ENCODE measurements at places on chromosomes 4 and X.

GRCh38 chr4:178056996-178057395 lies 614.8 kb upstream of the AGA start:
- no peak for DNase-seq

- DNase-seq = no peak
These were observed 816.1 kb upstream of the IGFBP7 start for GRCh38 chr4:57926311-57926710.

- no peak for DNase-seq
These were observed 25.4 kb downstream of the CLCN5 start for GRCh38 chrX:49947781-49948180.

DNA sequence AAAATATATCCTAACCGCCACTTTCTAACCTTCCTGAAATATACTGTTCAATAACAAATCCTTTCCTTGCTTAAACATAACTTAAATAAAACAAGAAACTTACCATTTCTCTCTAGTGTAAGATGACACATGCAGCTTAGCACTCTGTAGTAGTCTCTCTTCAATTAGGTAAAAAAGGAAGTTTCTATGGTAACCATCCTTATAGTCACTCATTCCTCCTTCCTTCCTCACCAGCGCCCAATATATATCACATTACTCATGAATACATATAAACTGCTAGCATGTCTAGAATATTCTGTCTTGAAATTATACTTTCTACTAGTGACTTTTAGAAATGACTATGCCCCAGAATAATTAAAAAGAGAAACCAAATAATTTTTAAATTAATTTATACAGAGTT lies 112.2 kb downstream of the SNCA start:
- DNase-seq = no peak

DNA sequence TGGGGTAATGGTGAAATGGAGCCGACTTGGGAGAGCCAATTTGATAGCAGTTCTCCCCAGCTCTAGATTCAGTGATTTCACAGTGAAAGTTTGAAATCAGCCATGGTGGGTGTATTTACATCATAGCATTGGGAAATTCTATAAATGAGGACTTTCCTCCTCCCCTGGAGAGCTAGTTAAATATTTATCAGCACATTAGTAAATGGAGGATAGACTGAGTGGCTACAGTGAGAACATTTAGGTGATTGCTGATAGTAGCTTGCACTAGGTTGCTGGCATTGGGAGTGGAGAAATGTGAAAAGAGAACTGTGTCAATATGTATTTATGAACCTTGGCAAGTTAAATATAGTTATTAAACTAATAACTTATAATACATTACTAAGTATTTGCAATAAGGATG lies 347.3 kb downstream of the CCSER1 start:
- no peak for DNase-seq

DNA sequence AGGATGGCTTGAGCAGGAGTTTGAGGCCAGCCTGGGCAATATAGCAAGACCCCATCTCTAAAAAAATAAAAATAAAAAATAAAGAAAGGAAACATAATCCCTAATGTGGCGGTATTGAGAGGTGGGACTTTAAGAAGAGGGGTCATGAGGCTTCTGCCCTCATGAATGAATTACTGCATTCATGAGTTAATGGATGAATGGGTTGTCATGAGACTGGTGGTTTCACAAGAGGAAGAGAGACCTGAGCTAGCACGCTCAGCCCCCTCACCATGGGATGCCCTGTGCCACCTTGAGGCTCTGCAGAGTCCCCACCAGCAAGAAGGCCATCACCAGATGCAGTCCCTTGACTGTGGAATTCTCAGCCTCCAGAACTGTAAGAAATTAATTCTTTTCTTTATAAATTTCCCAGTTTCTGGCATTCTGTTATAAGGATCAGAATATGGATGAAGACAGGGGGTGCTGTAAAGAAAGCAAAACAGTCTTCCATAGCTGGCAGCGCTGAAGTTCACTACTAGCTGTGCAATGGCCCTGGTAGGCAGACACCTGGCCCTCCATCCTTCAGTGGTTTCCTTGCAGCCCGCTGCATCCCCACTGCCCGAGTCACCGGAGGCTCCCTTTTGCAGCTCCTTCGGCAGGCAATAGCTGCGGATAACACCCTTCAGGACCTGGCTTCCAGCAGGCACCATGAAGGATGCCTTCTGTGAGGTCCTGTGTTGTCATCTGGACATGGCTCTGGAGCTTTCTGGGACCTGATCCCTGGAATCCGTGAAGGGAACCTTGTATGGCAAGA lies 44.8 kb upstream of the NSG1 start:
- no peak for DNase-seq

DNA sequence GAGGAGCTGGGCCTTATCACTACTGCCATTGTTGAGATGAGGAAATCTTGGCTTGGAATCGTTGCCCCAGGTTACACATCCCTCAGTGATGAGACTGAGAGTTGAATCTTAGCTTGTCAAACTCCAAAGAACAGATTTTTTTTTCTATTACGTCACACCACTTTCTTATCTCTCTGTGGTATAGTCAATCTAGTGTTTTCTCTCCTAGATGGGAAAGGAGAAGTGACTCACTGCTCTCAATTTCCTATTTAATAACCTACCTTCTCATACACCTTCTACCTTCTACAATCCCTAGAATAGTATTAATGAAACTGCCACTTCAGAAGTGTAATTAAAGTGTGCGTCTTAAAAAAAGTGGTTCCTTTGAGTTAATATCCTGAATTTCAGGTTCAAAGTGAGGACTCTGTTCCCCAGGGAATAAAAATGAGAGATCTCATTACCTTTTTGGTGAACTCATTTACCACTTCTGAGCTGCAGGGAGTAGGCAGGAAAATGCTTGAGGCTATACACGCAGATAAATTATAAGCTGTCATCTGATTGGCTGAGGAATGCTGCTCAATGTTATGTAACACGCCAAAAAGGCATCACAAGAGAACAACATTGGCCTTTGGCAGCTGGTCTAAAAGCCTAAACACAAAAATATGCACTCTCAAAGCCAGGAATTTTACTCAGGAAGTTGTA lies 59.3 kb downstream of the MAD2L1 start:
- DNase-seq = peak; percentile 62

DNA sequence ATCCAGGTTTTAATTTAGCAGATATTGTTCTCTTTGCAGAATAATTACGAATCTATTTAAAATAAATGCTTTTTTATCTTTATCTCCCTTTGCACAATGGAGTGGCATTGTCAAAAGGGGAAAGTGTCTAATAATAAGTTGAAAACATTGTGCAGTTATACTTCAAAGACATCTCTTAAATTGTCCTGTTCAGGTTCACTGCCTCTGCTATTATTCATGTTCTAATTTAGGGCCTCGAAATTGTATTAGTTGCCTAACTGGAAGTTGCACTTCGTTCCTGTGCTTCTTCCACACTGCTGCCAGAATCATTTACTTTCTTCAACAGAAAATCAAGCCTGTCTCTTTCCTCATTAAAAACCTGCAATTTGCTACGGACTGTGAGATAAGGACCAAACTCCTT lies 150.5 kb upstream of the SPRY1 start:
- DNase-seq = no peak

GRCh38 chr4:48360285-48361011 lies 19.1 kb downstream of the SLAIN2 start:
- no peak for DNase-seq

- DNase-seq = no peak
These were observed 408.4 kb upstream of the EMCN start for GRCh38 chr4:100926039-100926717.

DNA sequence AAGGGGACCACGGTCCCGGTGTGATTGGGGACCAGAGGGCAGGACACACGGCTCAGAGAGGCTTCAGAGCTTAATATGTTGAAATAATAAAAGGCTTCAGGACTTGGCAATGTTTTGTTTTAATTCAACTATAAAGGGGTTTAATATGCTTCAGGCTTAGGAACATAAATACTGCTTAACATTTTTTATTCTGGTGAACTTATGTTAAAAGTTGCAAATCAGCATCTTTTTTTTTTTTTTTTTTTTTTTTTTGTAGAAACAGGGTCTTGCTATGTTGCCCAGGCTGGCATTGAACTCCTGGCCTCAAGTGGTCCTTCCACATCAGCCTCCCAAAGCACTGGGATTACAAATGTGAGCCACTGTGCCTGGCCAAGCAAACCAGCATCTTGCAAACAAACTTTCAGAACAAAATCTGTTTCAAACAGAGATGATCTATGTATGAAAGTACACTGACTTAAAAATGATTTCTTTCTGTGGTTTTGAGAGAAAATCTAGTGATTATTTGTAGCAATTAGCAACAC lies 37.7 kb downstream of the RHOH start:
- DNase-seq = no peak

- no peak for DNase-seq
These were observed 142.5 kb downstream of the PPARGC1A start for GRCh38 chr4:23747281-23747735.

DNA sequence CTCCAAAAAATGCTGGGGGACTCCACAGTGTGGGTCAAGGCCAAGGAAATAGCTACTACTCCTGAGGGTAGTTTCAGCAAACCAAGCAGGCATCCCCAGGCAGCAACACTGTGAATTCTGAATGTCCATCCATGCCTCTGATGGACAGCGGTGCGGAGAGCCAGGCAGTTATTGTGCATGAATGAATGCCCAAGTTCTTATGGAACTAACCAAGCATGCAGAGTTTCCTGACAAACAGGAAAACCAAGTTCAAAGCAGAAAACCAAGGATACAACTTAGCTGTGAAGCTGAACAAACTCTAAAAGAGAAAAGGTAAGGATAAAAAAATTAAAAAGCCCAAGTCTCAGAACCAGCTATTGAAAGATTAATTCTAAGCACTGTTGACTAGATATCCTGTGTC lies 642.6 kb upstream of the HS3ST1 start:
- DNase-seq = no peak

DNA sequence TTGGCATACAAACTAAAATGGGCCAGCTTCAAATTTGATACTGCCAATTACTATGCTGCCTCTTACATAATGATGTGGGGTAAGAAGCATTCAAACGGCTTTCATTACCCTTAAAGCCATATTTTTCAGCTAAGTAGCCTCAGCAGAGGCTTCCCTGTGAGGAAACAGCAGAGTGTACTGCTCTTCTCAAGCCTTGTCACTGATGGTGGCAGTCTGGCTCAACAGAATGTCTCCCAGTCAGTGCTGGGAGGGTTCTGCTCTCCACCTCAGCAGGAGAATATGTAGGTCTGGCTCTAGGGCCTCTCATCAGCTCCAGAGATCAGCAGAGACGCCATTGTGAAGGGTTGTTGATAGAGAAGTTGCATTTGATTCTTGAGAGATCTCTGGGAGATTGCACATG lies 44.6 kb upstream of the MBNL3 start:
- no peak for DNase-seq

All from right lung (tissue), 10 donors.